Renal cortex interstitium (tissue), 15 donors: ENCODE measurements at places on chromosomes 3 and 15.

- DNase-seq: no peak
Measured at GRCh38 chr15:26772154-26773066, at the start of gene GABRB3. Gene GABRB3, minus strand, starts transcription at chr15:26773066.

GRCh38 chr3:188780193-188781147 is 391.3 kb upstream of the TPRG1 start:
- DNase-seq: no peak

GRCh38 chr15:74389241-74390048 is 22.0 kb upstream of the CYP11A1 start:
- DNase-seq: no peak

DNA sequence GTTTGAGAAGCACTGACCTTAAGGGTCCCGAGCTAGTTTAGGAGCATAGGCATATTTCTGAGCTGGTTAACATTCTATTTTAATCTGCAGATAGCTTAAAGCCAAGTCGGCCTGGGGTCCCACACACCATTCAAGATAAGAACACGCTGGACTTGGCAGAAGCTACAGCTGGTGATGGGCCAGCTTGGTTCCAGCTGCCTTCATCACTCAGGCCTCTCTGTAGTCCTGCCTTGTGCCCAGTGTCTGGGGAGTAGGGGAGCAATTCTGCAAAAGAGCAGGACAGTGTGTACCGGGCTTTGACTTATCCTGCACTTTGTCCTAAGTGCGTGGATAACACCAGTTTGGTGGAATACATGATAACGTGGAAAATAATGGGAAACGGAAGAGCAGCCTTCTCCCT is 164.5 kb downstream of the MEGF11 start:
- no peak for DNase-seq

- no peak for DNase-seq
Measured at GRCh38 chr3:85781806-85782205, 823.0 kb downstream of the CADM2 start.
